ENCODE measurements at places on chromosomes 7 and 10.
A peak's percentile ranks its signal among the peaks of the same experiment; 100 is the strongest.

DNA sequence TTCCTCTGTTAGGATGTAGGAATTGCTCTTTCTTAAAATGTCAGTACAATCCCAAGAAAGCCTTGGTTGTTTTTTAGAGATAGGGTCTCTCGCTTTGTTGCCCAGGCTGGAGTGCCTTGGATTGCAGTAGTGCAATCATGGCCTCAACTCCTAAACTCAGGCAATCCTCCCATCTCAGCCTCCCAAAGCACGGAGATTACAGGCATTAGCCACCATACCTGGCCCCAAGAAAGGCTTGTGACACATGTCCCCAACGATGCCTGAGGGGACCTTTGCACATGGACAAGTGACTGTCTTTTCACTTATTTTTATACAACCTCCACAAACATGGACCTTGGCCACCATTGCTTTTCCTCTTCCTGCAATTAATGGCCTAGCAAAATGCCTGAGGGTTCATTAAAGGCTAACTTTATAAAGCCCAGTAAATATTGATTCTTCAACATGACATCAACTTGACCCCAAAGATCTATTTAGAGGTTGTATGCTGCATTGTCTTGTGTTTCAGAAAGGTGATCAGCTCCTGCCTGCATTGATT, 10.0 kb upstream of the SPOCK2 start:
- DNase-seq, result no peak

DNA sequence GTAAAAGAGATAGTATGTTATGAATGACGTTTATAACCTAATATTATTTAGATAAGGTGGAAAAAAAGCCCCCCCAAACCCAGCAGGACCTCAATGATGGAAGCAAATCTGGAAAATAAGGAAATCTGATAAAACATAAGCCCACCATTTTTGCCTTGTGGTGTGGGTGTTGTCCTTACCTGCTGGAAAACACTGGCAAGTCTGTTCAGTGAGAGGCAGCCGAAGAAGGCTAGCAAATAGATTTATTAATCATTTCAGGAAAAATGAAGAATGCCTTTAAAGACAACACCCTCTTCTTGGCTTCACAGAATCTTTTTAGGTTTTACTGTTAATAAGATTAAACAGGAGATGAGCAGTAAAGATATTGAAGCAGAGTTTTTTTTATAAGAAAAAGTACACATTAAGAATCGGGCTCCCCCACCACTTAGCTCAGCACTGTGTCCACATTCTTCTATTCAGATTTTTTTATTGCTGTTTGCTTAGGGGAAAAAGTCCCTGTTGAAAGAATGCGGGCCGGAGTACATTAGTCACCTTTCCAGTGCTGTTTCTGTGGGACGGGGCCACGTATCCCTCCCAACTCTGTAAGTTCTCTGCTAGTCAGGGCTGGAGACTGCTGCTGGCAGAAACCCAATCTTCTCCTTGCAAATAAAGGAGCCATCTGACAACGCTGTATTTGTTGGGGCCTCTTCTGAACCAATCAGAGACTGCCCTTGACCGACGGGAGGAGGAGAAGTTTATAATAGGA, 104.1 kb downstream of the EVX1 start:
- DNase-seq, result no peak

DNA sequence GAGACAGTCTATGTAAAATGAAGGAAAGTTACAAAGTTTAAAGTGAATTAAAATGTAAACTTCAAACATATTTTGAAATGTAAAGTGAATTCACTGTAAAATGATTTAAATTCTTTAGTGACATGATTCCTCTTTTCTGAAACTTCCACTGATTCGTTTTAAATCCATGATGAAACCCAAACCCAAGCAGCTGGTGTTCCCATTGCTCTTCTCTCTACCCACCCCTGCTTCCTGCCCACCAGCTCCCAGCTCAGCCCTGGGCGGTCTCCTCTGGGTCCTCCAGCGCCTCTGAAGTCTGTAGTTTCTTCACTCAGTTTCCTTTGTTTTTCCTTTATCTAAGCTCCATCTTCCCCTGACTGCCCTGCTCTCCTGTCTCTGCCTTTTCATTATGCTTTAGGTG, 175.9 kb downstream of the SNX10 start:
- DNase-seq, result no peak

DNA sequence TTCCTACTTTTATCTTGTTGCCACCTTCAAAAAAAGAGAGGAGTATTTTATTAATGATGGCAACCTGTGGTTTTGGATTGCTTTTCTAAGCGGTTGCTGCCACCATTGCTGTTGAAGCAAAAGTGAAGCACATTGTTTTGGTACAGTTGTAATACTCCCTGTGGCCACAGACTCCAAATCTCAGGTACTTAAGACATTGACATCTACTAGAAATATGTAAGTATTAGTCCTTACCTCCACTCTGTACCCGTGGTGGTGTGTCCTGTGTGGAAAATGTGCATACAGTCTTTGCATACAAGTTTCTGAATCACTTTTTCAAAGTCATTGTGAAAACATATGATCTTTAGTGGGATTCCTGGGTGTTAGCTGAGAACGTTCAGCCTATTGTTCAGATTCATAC, 85.7 kb downstream of the ANLN start:
- no peak for DNase-seq

DNA sequence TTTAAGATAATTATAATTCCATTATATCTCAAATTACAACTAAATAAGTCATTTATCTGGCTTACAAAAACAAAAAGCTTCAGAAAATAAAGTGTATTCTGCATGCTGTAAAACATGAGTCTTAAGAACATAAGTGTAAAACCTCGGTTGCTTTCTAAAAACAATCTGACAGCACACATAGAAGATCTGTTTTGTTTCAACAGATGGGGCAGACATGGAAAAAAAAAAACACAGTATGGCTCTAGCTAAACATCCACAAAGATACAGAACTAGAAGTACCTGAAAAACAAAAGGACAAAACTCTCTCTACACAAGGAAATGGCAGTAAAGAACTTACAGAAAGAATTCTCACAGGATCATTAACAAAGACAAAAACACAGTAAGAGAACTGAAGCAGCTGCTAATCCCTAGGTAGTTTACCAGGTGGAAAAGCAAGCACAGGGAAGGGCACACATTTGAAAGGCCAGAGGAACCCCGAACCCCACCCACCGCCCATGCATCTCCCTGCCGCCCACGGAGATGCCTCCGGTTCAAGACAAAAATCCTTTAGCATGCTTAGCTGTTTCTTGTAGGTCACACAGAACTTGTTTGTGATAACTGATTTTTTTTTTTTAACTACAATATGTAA, 42.5 kb downstream of the DLD start:
- no peak for DNase-seq

GRCh38 chr10:79327090-79327457, 20.2 kb upstream of the PPIF start:
- no peak for DNase-seq

GRCh38 chr10:62057850-62058249, 156.4 kb downstream of the ARID5B start:
- DNase-seq, result no peak

GRCh38 chr7:157482517-157483087, 145.8 kb downstream of the DNAJB6 start:
- DNase-seq, result no peak

- DNase-seq, result no peak
Measured at GRCh38 chr10:55223352-55223751, 422.3 kb upstream of the PCDH15 start.

- no peak for DNase-seq
Measured at GRCh38 chr10:17730667-17731066, 21.3 kb upstream of the TMEM236 start.

DNA sequence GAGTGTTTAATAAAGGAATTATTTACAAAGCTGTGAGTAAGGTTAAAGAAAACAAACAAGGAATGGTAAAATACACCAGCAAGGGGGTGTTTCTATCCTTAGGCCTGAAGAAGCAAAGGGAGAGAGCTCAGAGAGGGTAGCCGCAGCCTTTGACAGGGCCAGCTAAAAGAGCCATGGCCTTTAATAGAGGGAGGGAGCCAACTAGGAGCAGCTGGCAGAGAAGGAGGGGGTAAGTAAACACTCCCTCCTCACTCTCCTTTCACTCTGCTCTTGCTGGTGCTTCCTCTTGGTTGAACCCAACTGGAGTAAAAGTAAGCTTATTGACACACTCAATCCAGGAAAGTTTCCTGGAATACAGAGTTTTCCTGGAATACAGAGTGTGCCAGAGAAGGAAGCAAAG, 87.5 kb downstream of the CH25H start:
- DNase-seq, result no peak

DNA sequence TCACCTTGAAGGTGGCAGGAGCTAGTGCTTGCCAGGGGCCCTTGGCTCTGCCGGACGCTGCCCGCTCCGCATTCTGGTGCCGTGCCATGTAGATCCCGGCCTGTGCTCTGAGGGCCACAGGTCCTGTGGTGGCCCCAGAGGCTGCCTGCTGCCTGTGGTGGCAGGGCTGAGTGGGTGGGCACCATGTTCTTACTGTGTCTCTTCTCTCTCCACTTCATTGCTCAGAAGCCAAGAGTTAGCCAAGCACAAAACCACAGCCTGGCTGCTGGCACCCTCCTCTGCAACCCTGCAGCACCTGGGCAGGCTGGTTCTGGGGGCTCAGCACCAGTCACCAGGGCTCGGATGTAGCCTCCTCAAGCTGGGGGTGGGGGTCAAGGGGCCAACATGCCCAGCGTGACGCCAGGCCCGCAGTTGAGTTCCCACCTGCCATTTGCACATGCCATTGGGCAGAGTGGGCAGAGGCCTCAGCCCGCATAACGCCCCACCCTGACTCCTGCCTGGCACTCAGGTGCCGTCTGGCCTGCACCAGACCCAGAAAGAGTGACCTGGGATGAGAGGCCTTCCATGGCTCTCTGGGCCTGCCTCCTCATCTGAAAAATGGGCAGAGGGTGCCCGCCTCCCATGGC, 16.3 kb downstream of the ZMIZ1 start:
- DNase-seq, result no peak

GRCh38 chr7:80654887-80655340, 16.5 kb downstream of the CD36 start:
- DNase-seq, result no peak

GRCh38 chr7:154409703-154410311, 357.6 kb downstream of the DPP6 start:
- peak; percentile 74 for DNase-seq

GRCh38 chr7:41003977-41004376, 698.9 kb downstream of the INHBA start:
- DNase-seq, result no peak

- no peak for DNase-seq
Measured at GRCh38 chr10:118738406-118738805, 16.4 kb downstream of the CACUL1 start.

- DNase-seq, result no peak
Measured at GRCh38 chr7:113084496-113085172, 2.0 kb downstream of the GPR85 start.

DNA sequence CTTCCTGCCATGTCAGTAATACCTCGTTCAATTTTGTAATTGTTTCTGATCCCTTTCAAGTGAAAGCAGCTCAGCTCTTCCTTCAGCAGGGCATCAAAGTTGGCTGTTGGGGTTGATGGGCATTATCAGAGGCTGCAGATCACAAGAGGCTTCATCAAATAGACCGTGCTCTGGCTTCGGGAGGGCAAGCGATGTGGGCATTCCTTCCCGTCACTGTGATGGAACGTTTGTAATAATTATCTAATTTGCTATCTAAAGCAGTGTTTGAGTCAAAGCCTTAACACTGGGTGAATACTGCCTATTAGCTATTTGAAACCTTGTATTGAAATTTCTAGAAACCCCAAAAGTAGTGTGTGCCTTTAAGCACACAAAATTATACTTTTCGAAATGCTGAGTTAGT, 170.1 kb downstream of the OTUD1 start:
- DNase-seq, result no peak

DNA sequence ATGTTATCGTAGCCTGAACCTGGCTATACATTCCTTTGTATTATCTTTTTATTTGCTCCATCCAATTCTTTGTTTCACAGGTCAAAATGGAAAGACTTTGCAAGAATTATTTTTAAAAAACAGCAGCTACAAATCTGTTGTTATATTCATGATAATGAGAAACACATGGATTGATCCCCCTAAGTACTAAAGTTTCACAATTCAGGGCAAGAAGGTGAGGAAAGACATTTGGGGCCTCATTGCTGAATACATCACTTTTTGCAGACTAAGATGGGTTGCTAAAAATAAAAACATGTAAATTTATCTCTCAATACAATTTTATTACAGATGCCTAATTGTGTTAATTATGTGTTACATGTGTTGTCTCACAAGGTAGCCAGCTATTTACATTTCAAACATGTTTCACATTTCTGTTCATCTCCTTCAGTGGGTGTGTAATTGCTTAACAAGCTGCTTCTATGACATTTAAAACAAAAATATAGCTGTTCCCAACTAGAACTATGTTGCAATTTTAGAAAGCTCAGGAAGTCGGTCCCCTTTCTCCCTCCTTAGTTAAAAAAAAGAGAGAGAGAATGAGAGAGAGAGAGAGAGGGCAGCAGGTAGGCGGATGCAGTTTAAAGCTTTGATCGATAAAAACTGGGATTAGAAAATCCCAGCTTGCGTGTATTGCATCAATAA, 606.3 kb upstream of the FZD8 start:
- DNase-seq, result no peak

- DNase-seq, result no peak
Measured at GRCh38 chr7:31363051-31363450, 22.5 kb upstream of the NEUROD6 start.

DNA sequence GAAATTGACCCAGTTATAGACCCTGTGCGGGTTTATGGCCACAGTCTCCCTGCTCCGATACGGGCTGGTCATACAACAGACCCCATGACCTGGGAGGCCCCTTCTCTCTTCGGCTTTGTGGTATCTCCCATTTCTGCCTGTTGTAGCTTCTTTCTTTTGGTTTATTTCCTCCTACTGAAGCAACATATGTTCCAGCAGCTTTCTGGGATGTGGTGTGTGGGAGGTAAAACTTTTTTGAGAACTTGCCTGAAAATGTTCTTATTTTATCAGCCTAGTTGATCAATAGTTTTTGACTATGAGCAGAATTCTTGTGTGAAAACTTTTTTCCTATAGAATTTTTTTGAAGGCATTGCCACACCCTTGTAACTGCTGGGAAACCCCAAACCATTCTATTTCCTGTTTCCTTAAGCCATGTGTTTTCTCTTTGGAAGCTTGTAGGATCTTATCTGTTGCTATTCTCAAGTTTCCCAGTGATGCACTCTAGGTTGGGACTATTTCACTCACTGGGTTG, 80.0 kb downstream of the DAGLB start:
- no peak for DNase-seq

DNA sequence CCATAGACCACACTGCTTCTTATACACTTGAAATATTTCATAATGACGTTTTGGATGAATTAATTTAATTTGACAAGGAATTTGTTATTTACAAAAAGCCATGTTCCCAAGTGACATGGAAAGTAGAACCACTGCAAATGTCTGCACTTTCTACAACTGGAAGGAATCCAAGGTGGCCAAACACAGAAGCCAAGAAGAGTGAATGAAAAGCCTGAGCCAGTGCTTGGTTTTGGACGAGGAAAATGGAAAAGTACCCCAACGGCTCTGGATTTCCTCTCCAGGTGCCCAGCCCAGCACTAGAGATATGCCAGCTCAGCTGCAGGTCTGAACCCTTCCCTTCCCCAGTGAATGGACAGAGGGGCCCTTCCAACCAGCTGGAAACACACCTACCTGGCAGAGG, 279.4 kb downstream of the TNS3 start:
- DNase-seq, result no peak

- no peak for DNase-seq
Measured at GRCh38 chr7:5596046-5596895, 172.6 kb upstream of the TNRC18 start.

- no peak for DNase-seq
Measured at GRCh38 chr10:13700473-13701144, 113.8 kb downstream of the PRPF18 start.

Measured in neuronal stem cell (in vitro differentiated cells).